ENCODE measurements at places on chromosomes 16 and 17. TPM values are rescaled to one million over a fixed set of nuclear protein-coding genes. Genes with fewer than 3 reads are reported as not detected.

DOC2B gene
- polyA plus RNA-seq: 80.3 TPM

VMO1 gene
- polyA plus RNA-seq: 0.42 TPM

MYL4 gene
- 3.8 TPM for polyA plus RNA-seq

DNA sequence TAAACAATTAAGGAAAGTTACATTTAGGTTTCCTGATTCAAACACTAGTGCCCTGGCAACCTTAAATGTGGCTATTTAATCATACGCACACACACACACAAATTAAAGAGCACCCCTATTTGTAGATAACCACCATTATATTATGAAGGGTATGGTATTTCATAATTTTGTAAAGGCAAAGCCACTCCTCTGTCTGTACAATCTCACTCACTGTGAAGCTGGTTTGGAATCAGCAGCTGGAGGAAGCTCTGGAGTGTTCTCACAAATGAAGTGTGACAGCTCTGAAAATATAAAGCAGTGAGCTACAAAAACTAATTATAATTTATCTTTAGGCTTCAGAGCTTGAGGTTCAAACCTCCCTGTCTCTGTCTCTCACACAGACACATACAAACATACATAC lies 57.9 kb upstream of the KCNJ16 start:
- no peak for DNase-seq

DNA sequence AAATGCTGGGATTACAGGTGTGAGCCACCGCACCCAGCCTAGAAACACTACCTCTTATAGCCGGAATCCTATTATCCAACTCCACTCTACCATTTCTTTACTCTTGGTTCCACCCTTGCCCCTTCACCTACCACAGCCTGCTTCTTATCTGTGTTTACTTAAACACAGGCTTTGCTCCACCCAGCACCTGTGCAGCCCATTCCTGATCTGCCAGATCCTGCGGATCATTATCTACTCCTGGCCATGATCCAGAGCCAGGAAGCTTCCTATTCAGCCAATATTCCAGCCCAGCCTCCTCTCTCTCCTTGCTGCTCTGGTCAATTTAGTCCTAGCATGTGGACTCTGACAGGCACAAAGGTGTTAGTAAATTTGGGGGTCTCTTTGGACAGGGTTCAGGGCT lies 98.8 kb upstream of the MED13 start:
- DNase-seq: no peak

DNA sequence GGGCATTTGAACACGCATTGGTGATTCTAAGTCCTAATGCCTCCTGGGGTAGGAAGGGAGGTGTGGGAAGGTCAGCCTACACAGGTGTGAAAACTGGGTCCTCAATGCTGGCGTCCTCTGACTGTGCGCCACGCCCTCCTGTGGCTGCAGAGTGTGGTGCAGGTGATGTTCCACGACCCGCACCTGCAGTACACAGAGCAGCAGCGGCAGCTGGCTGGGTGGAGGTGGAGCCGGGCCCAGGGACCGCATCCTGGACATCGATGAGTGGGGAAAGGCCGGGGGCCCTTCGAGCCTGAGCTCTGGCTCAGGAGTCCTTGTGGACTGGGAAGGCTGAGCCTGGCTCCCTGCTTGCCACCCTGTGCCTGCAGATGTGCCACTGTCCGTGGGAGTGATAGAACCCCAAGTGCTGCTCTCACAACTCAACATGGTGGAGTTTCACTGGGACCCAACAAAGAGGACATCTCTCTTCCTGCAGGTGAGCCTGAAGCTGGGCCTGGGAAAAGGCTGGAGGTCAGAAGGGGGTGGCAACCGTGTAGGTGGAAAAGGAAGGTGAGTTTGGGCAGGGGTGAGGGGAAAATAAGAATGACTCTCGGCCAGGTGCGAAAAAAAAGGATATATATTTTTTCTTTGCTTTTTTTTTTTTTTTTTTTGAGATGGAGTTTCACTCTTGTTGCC lies 14.0 kb upstream of the STAC2 start:
- no peak for DNase-seq

MMP15 gene
- polyA plus RNA-seq: 19.9 TPM

DNA sequence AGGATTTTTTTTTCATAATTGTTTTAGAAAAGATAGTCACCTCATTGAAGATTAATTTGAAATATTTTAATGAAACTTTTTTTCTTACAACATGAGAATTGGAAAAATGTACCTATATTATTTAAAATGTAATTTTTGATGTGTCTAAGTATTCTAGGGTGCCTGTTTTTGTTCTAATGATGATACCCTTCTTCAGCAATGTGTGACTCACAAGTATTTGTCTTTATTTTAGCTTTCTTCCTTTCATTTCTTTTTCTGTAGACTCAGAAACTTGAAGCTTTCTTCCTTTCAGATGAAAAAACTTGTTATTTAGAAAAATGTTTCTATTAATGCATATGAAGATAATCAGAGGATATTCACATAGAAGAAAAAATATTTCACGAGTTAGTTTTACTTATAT lies 231.8 kb downstream of the BCAS3 start:
- DNase-seq: no peak

DNA sequence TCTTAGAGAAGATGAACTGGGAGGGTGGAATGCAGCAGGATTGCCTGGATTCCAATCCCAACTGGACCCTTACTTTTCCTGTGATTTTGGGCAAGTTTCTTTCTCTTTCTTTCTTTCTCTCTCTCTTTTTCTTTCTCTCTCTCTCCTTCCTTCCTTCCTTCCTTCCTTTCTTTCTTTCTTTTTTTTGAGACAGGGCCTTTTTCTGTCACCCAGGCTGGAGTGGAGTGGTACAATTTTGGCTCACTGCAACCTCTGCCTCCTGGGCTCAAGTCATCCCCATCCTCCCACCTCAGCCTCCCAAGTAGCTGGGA lies 20.5 kb downstream of the CDH1 start:
- DNase-seq: no peak

GRCh38 chr17:76397687-76398522 lies 13.5 kb downstream of the SPHK1 start:
- peak; percentile 67 for DNase-seq

DNA sequence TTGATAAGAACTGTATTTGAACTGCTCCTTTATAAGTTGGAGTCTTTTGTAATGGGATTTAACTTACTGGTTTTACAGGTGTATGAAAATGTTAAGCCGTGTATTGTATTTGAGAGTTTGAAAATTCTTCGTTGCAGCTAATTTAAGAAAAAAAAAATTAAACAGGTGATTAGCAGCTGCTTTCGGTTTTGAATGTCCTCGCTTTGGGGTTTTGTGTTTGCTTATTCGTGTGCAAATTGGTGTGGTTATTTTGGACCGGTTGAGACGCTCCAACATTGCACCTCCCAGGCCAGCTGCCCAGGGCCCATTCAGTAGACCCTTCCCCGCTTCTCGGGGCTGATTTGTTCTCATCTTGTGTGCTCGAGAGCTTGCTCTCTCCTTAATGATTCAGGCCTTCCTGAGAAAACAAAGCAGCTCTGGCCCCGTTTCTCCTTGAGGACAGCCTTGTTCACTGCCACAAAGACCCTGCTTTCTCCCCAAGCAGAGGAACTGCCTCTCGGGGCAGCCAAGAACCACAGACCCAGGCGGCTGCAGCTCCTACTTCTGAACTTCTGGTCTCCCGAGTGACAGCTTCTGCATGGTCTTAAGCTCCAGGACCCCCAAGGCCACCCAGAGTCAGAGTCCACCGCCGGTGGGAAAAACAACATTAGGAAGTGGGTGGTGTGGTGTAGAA lies 100.5 kb downstream of the MSI2 start:
- DNase-seq: no peak

Data from left renal cortex interstitium (tissue), 4 donors.